NCI-H2081 (cell line): ENCODE measurements at places on chromosomes 5 and 9.
A peak's percentile ranks its signal among the peaks of the same experiment; 100 is the strongest.

DNA sequence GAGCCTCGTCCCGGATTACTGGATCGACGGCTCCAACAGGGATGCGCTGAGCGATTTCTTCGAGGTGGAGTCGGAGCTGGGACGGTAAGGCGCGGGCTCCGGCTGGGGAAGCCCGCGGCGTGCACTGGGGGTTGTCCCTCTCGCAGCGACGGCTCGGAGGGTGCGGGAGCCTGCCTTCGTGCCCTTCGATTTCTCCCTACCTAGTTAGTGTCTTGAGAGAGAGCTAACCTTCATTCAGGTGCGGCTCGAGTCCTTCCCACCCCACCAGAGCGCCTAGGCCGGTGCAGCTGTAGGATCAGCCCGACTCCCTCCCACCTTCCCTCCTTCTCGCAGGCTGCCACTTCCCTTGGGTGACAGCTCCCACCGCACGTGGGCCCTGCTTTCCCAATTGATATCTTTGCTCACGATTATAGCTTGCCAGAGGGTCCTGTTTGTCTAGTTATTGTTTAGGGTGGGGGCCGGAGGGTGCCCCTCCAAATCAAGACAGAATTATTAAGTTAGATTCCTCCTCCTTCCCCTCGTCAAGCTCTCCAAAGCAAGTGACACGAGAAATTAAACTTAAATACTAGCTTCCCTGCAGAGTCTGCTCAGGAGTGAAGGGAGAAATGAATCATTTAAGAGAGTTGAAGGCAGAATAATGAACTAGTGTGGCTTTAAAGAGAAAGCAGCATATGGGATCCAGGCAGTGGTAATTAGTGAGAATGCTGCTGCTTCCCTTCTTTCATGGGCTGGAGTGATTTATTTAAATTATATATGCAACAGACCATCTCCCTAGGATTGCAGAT, 569 bp downstream of the CAMK4 start:
- DNase-seq = no peak

DNA sequence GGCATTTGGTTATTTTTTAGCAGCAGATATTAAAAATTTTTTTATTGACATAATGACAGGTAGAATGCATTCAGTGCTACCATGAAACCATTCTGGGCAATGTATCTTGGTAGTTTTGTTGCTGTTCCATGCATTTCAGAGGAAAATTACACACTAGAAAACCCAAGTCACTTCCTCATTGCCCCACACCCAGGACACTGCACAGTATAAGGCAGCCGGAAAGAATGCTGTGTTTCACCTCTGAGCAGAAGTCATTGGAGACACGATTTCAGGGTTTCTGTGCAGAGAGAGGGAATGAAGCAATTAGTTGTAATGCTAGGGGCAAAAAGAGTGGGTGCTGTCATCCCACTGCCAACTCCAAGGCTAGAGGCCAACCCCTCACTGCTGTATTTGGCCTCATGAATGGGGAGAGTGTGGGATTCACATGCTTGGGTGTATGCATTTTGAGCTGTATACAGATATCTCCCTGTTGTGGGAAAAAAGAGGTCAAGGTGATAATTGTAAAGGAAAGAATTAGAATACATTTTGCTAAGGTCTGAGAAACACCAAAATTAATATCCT, 290.5 kb downstream of the BNC2 start:
- no peak for DNase-seq

- DNase-seq = no peak
These were observed 70.3 kb downstream of the CTSL start for GRCh38 chr9:87796196-87796595.

- DNase-seq = peak; percentile 61
These were observed 501.7 kb downstream of the ARHGEF28 start for GRCh38 chr5:74127381-74128320.

- DNase-seq = no peak
These were observed 4.2 kb downstream of the MYORG start for GRCh38 chr9:34372467-34373011.
